ENCODE measurements at places on chromosomes 6 and 20.

- peak; percentile 17 for DNase-seq
Measured at GRCh38 chr20:12171923-12172524, 254.3 kb downstream of the BTBD3 start.

GRCh38 chr20:3545401-3545925, 74.6 kb downstream of the ATRN start:
- no peak for DNase-seq

DNA sequence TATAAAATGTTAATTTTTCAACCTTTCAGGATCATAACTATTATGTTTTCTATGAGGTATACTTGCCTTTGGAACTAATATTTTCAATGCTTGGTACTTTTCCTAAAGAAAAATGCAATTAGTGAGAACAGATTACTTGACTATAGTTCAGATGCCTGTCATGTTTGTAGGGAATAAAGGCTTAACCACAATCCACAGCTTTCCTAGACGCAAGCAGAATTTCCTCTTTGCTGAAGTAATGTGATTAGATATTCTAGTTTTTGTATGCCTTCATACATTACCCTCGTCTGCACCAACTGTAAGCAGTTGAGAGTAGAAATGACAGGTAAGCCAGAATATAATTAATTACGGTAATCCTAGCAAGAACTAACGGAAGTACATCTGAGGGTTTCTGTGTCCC, 581.4 kb upstream of the MMS22L start:
- no peak for DNase-seq

GRCh38 chr6:150687508-150687907, 87.8 kb downstream of the PLEKHG1 start:
- no peak for DNase-seq

DNA sequence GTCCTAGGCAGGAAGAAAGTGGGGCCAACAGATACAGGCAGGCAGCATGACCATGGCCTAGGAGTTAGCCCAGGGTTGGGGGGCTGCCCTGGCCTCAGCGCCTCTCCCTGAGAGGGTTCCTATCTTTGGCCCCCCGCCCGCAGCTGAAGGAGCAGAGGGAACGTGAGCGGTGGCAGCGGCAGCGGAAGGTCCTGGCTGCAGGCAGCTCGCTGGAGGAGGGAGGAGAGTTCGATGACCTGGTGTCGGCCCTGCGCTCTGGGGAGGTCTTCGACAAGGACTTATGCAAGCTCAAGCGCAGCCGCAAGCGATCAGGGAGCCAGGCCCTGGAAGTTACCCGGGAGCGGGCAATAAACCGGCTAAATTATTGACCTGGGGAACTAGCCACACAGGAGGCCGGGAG, 32.6 kb downstream of the MOCS1 start:
- DNase-seq: no peak

GRCh38 chr6:18820725-18821124, 433.6 kb downstream of the RNF144B start:
- DNase-seq: no peak

DNA sequence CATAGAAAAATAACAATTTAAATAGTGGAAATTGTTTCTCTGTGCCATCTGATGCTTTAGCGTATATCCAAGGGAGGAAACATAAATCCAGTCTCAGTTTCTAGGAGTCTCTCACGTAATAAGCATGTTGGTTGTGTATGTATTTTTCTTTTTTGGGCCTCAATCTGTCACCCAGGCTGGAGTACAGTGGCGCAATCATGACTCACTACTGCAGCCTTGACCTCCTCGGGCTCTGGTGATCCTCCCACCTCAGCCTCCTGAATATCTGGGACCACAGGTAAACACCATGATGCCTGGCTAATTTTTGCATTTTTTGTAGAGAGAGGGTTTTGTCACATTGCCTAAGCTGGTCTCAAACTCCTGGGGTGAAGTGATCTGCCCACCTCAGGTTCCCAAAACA, 78.6 kb upstream of the PLN start:
- no peak for DNase-seq

GRCh38 chr20:7362601-7363000, 577.7 kb downstream of the HAO1 start:
- DNase-seq: peak; percentile 58

GRCh38 chr20:24359321-24360027, 110.0 kb upstream of the SYNDIG1 start:
- DNase-seq: no peak

GRCh38 chr6:106747139-106747538, 117.8 kb downstream of the QRSL1 start:
- DNase-seq: peak; percentile 22

All from SW480 (cell line).